ENCODE measurements at places on chromosomes 3 and 15. TPM values are rescaled to one million over a fixed set of nuclear protein-coding genes. Genes with fewer than 3 reads are reported as not detected.
A peak's percentile ranks its signal among the peaks of the same experiment; 100 is the strongest.

DNA sequence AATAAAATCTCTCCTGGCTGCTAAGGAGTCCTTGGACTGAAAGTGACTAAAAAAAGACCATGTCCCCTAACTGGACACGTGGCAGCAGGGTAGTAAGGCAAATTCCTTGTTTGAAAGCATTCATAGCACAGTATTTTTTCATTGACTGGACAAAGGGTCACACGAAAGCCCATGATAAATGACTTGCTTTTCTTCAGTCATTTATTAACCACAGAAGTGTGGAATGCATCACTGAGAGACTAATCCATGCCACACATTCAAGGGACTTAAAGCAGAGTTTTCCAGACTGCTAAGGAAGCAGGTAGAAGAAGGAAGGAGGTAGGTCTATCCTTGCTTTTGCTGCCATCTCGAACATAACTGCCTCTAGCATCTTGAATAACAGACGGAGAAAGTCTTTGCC, 31.2 kb downstream of the CASR start:
- no peak overlapping the region for H3K4me3 ChIP-seq
- H3K4me1 ChIP-seq, result no peaks in the 10 kb centered on the region
- DNase-seq, result no peak
- peaks cover 14% of the 10 kb centered on the region for H3K27me3 ChIP-seq
- H3K27ac ChIP-seq, result no peak overlapping the region
- H3K36me3 ChIP-seq, result no peaks in the 10 kb centered on the region

DNA sequence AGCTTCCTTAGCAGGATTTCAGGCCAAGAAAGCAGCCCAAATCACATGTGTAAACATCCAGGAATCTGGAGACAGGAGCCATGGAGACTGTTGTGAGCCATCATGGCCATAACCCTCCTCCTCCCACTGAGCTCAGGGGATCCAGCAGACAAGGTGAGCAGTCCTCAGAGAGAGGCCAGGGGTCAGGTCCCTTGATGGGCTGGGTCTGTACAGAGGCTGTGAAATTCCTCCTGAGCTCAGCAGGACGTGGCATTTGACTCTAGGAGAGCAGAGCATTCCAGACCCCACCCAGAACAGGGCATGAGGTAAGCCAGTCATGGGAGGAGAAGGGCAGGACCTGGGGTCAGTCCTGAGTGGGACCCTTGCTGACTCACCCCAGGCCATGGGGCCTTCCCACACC, 67.0 kb upstream of the ACAN start:
- no peaks in the 10 kb centered on the region for H3K36me3 ChIP-seq
- H3K27me3 ChIP-seq, result no peaks in the 10 kb centered on the region
- no peak overlapping the region for H3K27ac ChIP-seq
- DNase-seq, result no peak
- peaks cover 4% of the 10 kb centered on the region for H3K4me1 ChIP-seq

- H3K27me3 ChIP-seq, result no peaks in the 10 kb centered on the region
- no peak overlapping the region for H3K27ac ChIP-seq
- H3K4me1 ChIP-seq, result peaks cover 7% of the 10 kb centered on the region
- DNase-seq, result no peak
Measured at GRCh38 chr3:56844536-56844935, 42.8 kb upstream of the ARHGEF3 start.

DNA sequence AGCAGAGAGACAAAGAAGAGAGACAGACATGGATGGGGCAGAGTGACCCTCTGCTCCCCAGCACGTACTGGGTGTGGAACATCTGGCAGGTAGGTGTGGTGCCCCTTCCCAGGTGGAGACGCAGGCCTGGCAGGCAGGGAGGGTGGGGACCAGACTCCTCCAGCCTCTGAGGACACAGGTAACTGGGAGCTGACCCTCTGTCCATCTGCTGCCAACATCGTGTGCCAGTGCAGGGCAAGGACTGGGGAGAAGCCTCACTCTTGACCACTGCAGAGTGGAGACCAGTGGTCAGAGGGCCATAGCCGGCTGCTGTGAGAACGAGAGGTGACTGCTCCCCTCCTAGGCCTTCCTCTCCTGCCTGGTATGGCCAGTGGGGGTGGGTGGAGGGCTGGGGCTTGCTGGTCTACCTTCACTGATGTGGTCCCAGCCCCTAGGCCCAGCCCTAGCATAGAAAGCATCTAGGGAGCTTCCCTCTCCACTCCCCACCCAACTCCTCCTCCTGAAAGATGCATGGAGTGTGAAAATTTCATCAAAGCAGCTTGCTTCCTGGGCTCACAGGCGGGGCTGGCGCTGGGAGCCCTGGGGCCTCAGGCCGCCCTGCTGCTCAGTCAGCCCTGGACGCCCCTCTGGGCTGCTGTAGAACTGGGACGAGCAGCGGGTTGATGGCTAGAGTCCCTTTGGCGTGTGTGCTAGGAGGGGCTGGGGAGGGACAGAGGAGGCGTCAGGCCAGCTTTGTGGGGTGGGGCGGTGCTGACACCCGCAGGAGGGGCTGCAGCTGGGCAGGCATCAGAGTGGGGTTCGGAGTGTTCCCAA, 90.3 kb downstream of the PLXNA1 start:
- H3K4me3 ChIP-seq, result no peak overlapping the region
- H3K27ac ChIP-seq, result no peak overlapping the region
- no peaks in the 10 kb centered on the region for H3K36me3 ChIP-seq
- peak; percentile 80 for DNase-seq

DNA sequence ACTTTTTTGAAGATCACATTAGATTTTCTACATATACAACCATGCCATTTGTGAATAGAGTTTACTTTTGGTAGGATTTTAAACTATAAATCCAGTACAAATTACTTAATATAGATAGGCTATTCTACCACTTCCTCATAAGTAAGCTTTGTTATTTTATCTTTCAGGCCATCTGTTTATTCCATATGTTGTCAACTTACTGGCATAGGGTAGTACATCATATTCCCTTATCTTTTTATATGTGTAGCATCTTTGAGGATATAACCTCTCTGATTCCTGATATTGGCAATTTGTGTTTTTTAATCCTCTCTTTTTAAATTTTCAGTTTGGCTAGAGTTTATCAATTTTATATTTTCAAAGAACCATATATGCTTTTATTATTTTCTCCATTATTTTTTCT, 515.4 kb downstream of the DIPK2A start:
- no peaks in the 10 kb centered on the region for H3K36me3 ChIP-seq
- no peaks in the 10 kb centered on the region for H3K27me3 ChIP-seq
- H3K4me1 ChIP-seq, result no peaks in the 10 kb centered on the region

DNA sequence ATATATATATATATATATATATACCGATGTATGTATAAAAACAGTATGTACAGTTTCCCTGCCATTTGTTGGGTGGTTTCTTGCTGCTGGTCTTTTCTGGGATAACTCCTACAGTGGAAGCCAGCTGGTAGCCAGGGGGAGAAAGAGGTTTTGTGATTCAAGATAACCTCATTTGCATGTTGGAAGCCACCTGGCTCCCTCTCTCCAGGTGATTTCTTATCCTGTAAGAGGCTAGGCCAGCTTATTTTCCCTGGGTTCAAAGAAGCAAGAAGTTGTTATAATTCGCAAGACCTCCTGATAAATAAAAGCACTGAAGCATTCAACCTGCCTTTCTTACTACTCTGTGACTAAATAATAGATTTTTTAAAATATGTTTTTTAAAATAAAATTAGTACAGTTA, 443.3 kb downstream of the VGLL3 start:
- H3K27ac ChIP-seq, result no peak overlapping the region
- H3K4me3 ChIP-seq, result no peak overlapping the region
- DNase-seq, result no peak

GRCh38 chr3:10232137-10232536, 16.1 kb upstream of the TATDN2 start:
- no peak for DNase-seq
- H3K4me3 ChIP-seq, result no peak overlapping the region
- no peak overlapping the region for H3K27ac ChIP-seq
- H3K27me3 ChIP-seq, result no peaks in the 10 kb centered on the region
- peaks cover 24% of the 10 kb centered on the region for H3K36me3 ChIP-seq

- DNase-seq, result peak; percentile 57
- peaks cover 14% of the 10 kb centered on the region for H3K27me3 ChIP-seq
- H3K27ac ChIP-seq, result peak overlapping the region; percentile 33
- H3K4me1 ChIP-seq, result peaks cover 3% of the 10 kb centered on the region
Measured at GRCh38 chr15:96333131-96334016, 2.9 kb downstream of the NR2F2 start.

CFAP161 gene
- polyA plus RNA-seq, result 0.03 TPM

CPN2 gene
- polyA plus RNA-seq, result not detected

All from SK-N-SH (cell line).